ENCODE measurements at places on chromosomes 6 and 20.

GRCh38 chr6:44036699-44037101 lies 90.6 kb downstream of the MRPL14 start:
- peak; percentile 16 for DNase-seq

- no peak for DNase-seq
These were observed 90.4 kb downstream of the YTHDF1 start for GRCh38 chr20:63125581-63125837.

- peak; percentile 95 for DNase-seq
These were observed 59.7 kb downstream of the TCP11 start for GRCh38 chr6:35081426-35081851.

DNA sequence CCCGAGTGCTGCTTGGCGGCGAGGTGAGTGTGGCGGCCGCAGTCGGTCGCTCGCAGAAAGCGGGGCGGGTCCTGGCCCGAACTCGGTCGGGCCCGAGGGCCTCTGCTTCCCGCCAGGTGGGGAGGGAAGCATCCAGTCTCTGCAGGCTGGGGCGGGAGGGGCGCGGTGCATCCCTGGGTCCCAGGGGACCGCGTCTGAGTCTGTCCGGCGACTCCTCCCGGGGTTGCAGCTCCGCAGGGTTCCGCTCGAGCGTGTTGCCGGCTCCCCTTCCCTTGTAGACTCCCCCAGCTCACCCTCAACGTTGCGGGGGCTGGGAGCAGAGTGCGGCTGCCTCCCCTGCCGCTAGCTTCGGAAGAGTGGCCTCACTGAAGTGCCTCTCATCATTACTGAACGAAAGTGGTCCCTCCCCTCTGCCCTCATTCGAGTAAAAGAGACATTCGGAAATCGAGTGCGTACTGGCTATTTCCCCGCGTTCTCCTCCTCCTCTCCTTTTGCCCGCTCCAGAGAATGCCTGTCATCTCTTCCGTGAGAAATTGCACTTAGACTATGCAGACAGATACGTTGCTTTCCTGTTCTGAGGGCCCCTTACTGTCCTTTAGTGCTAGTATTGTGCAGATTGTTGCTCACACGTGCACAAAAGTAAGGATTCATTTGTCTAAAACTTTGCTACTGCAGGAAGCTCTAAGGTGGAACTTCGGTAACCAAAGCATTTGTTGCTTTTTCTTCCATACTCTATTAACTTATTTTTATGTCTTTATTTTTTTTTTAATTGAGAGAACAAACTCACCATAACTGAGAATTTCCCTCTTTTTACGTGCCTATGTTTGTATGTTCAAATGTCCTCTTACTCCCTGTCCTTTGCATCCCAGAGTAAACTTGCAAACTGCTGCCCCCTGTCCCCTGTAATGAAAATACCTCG lies 751 bp downstream of the MAP3K4 start:
- DNase-seq = peak; percentile 82

DNA sequence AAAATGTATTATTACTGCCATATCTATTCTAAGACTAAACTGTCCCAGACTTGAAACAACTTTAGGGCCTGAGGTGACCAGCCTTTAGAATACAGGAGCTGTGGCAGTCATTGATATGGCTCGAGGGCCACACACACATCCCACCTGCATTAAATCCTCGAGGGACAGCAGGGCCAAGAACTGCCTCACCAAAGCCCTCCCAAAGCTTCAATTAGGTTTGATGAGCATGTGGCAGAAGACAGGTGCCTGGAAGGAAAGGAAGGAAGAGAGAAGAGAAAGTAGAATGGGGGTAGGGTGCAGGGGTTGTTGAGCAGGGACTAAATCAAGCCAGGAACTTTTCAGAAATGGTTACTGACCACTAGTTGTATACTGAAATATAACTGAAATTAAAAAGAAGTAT lies 115.0 kb downstream of the PDSS2 start:
- DNase-seq = no peak

- no peak for DNase-seq
These were observed 23.6 kb downstream of the RWDD2A start for GRCh38 chr6:83216806-83217205.

GRCh38 chr20:829551-829950 lies 4.0 kb upstream of the FAM110A start:
- DNase-seq = no peak

GRCh38 chr6:87908978-87909811 lies 138.4 kb upstream of the SPACA1 start:
- DNase-seq = no peak

GRCh38 chr6:33761922-33762629 lies 15.4 kb upstream of the IP6K3 start:
- peak; percentile 70 for DNase-seq

DNA sequence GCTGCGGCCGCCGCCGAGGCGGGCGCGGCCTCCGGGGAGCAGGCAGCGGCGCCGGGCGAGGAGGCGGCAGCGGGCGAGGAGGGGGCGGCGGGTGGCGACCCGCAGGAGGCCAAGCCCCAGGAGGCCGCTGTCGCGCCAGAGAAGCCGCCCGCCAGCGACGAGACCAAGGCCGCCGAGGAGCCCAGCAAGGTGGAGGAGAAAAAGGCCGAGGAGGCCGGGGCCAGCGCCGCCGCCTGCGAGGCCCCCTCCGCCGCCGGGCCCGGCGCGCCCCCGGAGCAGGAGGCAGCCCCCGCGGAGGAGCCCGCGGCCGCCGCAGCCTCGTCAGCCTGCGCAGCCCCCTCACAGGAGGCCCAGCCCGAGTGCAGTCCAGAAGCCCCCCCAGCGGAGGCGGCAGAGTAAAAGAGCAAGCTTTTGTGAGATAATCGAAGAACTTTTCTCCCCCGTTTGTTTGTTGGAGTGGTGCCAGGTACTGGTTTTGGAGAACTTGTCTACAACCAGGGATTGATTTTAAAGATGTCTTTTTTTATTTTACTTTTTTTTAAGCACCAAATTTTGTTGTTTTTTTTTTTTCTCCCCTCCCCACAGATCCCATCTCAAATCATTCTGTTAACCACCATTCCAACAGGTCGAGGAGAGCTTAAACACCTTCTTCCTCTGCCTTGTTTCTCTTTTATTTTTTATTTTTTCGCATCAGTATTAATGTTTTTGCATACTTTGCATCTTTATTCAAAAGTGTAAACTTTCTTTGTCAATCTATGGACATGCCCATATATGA lies 3.2 kb downstream of the MARCKS start:
- DNase-seq = no peak

- DNase-seq = no peak
These were observed 963.5 kb upstream of the SLC35B3 start for GRCh38 chr6:9398767-9399373.

DNA sequence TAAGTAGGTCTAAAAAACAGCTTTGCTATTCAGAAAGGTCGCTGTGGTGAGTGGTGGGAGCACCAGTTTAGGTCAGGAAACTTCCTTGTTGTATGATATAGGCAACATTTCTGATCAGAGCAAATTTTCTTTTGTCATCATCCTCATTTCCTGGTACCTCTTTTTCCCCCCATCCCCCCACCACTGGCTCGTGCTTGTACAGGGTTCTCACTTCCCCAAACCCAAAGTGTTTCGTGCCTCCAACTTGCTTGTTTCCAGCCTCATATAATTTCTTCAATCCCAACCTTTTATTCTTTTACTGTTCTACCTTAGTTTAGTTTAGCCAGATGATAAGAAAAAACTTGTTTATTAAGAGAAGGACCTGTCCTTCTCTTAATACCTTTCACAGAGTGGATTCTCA lies 209.4 kb upstream of the JAG1 start:
- DNase-seq = no peak

- DNase-seq = no peak
These were observed 4.1 kb upstream of the COL9A1 start for GRCh38 chr6:70307008-70307407.
